IMR-90 (cell line): ENCODE measurements at places on chromosomes 6 and 20. TPM values are rescaled to one million over a fixed set of nuclear protein-coding genes. Genes with fewer than 3 reads are reported as not detected.

Gene LINC00237
- total RNA-seq = not detected in 2 replicates

Gene NR2E1
- total RNA-seq = not detected in 2 replicates

Gene HCRTR2
- total RNA-seq = under 0.01 TPM in 1 of 2 replicates, not detected in the other

Gene COX4I2
- not detected in 2 replicates for total RNA-seq

Gene SLC29A1
- total RNA-seq = 4.1 and 4.7 TPM in 2 replicates

Gene TRIM40
- total RNA-seq = not detected in 2 replicates

Gene SLCO4A1
- 0.56 and 0.72 TPM in 2 replicates for total RNA-seq

Gene LIN28B
- not detected in 2 replicates for total RNA-seq

Gene CCN6
- total RNA-seq = not detected in 2 replicates

Gene STMND1
- not detected in 2 replicates for total RNA-seq

Gene HCK
- total RNA-seq = not detected in 2 replicates

Gene ZNF165
- total RNA-seq = 0.28 and 0.36 TPM in 2 replicates

Gene CLDN20
- not detected in 2 replicates for total RNA-seq

Gene LGSN
- not detected in 2 replicates for total RNA-seq

Gene RAB23
- 13.3 and 28.9 TPM in 2 replicates for total RNA-seq

Gene ALDH5A1
- total RNA-seq = 0.28 and 0.36 TPM in 2 replicates

Gene XKR7
- not detected in 2 replicates for total RNA-seq

Gene ZNF831
- total RNA-seq = not detected in 2 replicates

Gene MLN
- total RNA-seq = not detected in 2 replicates

Gene MYO6
- 6.8 and 9.4 TPM in 2 replicates for total RNA-seq

Gene TMEM244
- total RNA-seq = 0.28 and 0.36 TPM in 2 replicates

Gene ZNF451
- 48.6 and 63.0 TPM in 2 replicates for total RNA-seq

Gene STK35
- total RNA-seq = 11.1 and 11.4 TPM in 2 replicates

Gene RHAG
- not detected in 2 replicates for total RNA-seq

Gene PLCB1
- 16.1 and 17.5 TPM in 2 replicates for total RNA-seq

Gene GLP1R
- not detected in 2 replicates for total RNA-seq

Gene TINAG
- not detected in 2 replicates for total RNA-seq

Gene CDSN
- total RNA-seq = not detected in 2 replicates

Gene MPIG6B
- total RNA-seq = not detected in 2 replicates

Gene IRF4
- total RNA-seq = not detected in 2 replicates

Gene SLC22A1
- 0.28 TPM in 1 of 2 replicates, not detected in the other for total RNA-seq

Gene DTNBP1
- 4.7 and 4.8 TPM in 2 replicates for total RNA-seq

Gene KCTD20
- 150 TPM in 2 replicates for total RNA-seq

Gene CFAP206
- under 0.01 and 0.28 TPM in 2 replicates for total RNA-seq

Gene SLPI
- total RNA-seq = not detected in 2 replicates

Gene SYNDIG1
- total RNA-seq = not detected in 2 replicates

Gene SLC22A2
- total RNA-seq = not detected in 2 replicates

Gene NHLRC1
- total RNA-seq = 0.83 and 1.1 TPM in 2 replicates

Gene AMD1
- 65.8 and 117 TPM in 2 replicates for total RNA-seq

Gene PRDM1
- 2.3 and 6.9 TPM in 2 replicates for total RNA-seq

Gene SCRT2
- total RNA-seq = not detected in 2 replicates

Gene ADGRF5
- total RNA-seq = not detected in 2 replicates

Gene GTSF1L
- not detected in 2 replicates for total RNA-seq

Gene CCDC28A
- total RNA-seq = 6.8 and 8.9 TPM in 2 replicates

Gene PROCR
- total RNA-seq = 25.0 and 36.4 TPM in 2 replicates

Gene TFAP2D
- total RNA-seq = not detected in 2 replicates

Gene BIRC7
- not detected in 2 replicates for total RNA-seq

Gene AIG1
- 27.1 and 30.3 TPM in 2 replicates for total RNA-seq

Gene ANKEF1
- total RNA-seq = 0.54 and 0.56 TPM in 2 replicates

Gene DYNLT2
- total RNA-seq = 0.36 and 1.1 TPM in 2 replicates

Gene GMPR
- total RNA-seq = 6.3 and 6.7 TPM in 2 replicates

Gene TLDC2
- under 0.01 and 0.18 TPM in 2 replicates for total RNA-seq

Gene KIF25
- not detected in 2 replicates for total RNA-seq

Gene PHIP
- 20.4 and 32.2 TPM in 2 replicates for total RNA-seq
